Right lung (tissue), 10 donors: ENCODE measurements at places on chromosomes 5 and 9. TPM values are rescaled to one million over a fixed set of nuclear protein-coding genes. Genes with fewer than 3 reads are reported as not detected.
A peak's percentile ranks its signal among the peaks of the same experiment; 100 is the strongest.

DNA sequence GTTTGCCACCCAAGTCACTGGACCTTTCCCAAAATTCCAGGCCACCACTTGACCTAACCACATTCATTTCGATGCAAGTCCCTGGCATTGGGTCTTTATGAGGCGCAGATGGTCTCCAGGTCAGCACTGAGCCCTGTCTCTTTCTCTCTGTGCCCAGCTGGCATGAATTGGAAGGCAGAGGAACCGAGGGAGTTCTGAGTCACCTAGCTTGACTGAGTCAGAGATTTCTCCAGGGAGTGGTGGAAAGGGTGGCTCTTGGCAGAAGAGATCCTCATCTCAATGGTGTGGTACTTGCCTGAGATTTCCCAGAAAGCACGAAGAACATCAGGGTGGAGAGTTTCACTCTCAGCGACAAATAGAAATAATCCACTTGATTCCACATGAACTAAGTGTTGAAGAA is 43.8 kb downstream of the WDR36 start:
- no peak for DNase-seq

DNA sequence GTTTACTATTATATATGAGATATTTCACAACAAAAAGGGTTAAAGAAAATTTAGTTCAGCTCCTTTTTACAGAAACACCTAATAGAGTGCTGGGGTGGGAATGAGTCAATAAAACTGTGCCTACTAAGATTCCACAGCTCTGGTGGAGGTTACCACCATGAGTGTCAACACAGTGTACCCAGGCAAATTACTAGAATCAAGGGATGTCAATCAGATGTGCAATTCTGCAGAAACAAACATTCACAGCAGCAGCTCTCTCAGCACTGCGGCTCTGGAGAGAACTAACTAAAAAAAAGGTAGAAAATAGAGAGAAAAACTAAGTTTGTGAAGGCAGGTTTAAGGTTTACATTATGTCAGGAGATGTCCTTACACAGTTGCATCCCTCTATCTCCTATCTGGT is 1313.0 kb downstream of the MAT2B start:
- no peak for DNase-seq

DNA sequence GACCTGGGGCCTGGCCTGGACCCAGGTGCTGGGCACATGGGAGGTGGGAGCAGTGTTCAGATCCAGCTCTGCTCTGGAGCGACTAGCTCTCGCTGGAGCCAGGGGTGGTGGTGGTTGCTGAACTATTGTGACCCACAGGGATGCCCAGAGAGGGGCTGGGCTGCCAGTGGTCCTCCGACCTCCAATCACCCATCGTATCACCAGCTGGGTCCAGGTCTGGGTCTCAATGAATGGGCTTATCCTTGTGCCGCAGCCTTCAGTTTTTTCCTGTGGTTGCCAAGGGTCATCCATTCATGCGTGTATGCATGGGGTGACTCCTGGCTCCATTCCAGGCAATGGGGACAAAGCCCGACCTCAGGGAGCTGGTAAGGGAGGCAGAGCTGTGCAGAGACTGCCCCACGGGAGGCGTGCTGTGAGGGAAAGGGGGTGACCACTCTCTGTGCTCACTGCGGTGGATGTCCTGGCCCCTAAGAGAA is 68.6 kb upstream of the RNF130 start:
- DNase-seq, result no peak

- DNase-seq, result peak; percentile 38
Measured at GRCh38 chr5:17219006-17219422, 1.6 kb downstream of the BASP1 start.

DNA sequence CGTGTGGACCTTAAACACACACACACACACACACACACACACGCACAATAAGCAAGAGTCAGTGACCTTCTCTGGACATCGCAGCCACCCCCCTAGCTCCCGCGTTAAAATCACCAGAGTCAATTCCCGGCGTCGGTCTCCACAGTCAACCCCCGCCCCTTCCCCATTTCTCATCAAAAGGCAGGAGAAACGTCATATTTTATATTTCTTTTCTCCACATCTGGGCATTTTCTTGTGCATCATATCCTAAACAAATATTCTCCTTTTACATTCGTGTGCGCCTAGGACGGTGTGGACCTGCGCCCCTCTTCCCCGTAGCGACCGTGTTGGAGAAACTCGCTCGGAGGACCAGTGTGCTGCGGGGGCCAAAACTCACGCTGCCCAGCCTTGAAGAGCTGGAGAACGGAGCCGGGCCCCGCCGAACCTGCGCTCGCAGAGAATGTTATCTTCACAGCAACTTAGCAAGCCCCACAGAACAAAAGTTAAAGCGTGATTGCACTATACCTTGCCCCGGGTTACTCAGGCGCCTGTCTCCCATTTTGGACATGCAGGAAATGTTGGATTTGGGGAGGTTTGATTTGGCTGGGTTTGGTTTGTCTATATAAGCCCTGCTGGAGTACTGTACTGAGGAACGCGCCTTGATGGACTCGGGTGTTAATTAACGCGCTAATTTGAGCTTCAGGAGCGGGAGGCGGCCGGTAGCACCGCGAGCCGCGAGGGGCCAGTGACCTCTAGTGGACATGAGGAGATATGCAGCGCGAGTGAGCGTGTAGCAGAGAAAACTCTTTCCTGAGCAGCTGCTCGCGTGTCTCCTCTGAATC is 192.4 kb downstream of the MEF2C start:
- peak; percentile 65 for DNase-seq

GRCh38 chr5:71821029-71821428 is 102.0 kb downstream of the CARTPT start:
- no peak for DNase-seq

The SLC34A3 gene
- 2.3 TPM for polyA plus RNA-seq
